ENCODE measurements at places on chromosomes 7 and 10.

GRCh38 chr10:22615819-22616499 is 98.4 kb downstream of the PIP4K2A start:
- no peak for DNase-seq

DNA sequence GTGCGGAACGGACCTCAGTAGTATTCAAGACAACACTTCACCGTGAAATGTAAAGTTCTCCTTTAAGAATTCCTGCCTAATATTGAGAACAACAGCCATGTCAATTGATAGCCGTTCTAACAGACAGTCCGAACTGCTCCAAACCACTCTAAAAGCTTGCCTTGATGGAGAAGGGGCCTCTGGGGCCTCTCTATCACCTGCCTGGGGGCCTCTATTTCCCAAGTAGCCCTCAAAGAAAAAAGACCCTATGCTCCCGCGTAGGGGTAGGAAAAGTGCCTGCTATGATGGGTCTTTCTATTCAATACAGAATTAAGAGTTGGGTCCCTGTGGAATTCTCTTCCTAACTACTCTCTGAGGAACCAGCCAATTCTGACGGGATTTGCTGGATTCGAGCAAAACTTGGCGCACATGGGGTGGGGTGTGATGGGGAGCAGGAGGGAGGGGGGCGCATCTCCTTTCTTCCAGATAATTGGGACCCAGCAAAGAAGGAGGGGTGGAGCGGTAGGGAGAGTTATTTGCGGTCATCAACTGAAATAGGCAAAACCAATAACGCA is 8.3 kb upstream of the DLX6 start:
- no peak for DNase-seq

DNA sequence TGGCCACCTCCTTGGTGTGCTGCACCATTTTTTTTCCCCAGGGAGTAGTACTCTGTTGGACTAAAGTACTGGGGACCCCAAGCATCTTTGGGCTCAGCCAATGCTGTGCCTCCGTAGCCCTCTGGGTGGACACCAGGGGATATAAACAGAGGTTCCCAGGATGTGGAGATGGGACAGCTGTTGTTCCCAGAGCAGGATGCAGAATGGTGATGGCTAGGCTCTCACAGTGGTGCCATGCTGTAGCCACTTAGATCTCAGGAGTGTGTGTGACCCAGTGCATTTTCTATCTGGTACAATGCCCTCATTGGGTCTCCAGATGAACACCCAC is 50.9 kb upstream of the SCIN start:
- no peak for DNase-seq

DNA sequence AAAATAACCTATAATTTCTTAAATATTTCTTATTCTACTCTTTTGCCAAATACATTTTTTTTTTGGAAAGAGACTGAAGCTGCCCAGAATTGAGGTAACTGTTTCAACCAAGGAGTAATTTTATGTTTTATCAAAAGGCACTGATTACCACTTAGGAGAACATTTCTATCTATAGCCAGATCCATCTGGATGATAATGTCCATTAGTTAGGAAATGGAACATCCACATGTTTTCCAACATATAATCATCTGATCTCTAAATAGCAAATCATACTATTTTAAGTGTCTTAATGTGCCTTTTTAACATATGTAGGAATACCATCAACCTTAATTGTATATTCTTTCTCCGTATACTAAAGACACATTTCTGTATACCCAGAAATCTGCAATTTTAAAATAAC is 1068.9 kb downstream of the NXPH1 start:
- DNase-seq, result no peak

DNA sequence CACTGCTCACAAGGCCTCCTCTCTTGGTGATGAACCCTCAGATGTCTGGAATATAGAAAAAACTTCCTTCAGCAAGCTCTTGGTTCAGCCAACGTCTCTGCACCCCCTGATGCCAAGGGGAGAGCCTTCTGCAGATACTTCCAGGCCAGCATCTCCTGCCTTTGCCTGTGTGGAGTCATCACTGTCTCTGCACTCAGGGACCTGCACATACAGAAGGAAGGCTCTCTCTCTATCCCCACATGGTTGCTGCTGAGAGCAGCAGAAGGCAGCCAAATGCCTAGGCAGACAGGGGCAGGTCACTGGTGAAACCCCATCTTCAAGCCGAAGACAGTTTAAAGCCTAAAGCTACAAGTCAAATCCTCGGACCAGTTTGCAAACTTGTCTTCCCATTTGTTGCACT is 137.6 kb downstream of the WDR11 start:
- no peak for DNase-seq

DNA sequence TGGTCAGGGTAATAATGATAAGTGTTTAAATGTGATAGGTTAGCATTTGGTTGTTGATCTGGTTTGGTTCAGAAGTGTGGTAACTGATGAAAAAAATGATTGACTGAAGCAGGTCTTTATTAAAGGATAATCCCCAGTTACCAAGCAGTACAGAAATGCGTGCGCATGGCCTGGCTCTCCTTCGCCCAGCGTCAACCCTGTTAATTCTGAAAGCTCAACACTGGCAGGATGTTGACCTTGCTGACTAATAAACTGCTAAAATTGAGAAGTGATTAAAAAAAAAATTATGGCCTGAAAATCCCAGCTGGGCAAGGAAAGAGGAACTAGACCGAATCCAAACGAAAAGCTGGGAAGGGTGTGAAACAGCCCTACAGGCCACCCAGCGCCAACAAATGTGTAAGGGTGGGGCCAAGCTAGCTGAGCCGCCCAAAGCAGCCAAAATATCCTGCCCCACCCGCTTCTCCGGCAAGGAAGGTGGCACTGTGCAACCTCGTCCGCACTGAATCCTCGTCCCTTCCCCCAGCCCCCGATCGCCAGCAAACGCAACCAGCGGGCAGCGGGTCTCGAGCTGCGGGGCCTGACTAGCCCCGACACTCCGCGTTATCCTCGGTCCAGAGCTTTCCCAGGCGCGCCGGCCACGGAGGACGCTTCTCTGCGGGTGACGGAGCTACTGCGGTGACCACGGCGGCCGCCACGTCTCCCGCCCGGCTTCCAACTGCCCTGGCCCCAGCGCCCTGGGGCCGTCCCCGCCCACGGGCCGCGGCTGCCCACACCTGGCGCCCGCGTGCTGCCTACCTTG is 561 bp downstream of the SHTN1 start:
- DNase-seq, result peak; percentile 43

DNA sequence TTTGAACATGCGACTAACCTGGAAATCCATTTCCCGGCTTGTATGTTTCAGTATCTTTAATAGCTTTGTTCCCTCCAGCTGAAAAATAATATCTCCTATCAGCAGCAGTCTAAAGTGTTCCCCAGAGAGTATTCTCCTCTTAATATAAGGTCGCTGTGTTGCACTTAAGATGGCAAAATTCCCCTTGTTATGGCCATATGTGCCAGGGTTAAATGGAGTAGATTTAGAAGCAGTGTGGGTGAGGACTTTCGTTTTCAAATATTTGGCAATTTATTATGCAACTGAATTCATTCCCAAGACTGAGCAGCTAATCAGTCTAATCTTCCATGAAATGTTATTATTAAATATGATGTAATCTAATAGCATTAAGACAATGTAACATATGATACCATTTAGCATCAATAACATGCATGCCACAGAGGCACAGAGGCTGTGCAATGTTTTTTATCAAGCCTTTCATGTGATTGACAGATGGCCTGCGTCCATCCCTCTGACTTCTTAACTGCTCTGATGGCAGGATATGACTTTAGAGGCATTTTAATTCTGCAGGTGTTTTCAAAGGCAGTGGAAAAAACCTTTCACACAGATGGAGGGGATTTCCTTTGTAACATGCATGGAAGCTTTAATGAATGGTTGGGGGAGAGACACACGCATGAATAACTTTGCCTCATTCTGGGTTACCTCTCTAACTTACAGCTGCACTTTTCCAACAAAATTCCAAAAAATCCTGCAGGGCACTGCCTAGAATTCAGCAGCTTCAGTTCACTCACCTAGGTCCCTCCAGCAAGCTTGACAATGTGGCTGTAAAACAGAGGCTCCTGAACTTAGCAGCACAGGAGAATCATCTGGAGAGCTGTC is 55.1 kb upstream of the ZPBP start:
- no peak for DNase-seq

DNA sequence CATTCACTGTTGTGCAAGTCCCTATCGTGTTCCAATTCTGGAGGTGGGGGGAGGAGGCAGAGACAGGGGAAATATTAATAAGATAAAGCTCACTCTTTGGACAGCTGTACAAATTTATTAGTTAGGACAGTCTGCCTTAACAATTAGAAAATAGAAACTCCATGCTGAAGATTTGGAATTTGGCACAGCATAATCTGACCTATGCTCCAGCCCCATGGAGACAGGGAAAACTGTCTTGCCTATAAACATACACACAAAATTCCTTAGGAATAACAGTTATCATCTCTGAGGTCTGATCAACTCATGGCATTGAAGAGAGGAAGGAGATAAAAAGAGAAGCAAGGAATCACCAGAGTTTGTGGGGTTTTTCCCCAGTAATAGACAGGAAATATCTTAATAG is 335.4 kb upstream of the MEOX2 start:
- no peak for DNase-seq

All from NCI-H1105 (cell line).